ENCODE measurements at places on chromosomes 12 and 14.

DNA sequence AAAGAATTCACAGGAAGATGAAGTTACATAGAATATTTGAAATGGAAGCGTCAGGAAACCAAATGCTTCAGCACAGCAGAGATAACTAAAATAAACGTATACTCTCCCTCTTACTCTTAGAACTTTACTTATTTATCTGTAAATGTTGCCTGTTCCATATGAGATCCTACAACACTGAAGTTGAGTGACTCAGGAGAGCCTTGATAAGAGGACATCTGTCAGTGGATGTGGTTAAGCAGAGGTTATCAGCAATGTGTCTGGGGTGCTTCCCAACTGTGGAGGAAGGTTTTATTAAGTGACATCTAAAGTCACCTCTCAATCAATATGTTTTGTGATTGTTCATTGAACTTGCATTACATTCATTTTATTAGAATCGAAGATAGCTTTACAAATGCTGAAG is 81.9 kb downstream of the NEDD1 start:
- no peak for DNase-seq

DNA sequence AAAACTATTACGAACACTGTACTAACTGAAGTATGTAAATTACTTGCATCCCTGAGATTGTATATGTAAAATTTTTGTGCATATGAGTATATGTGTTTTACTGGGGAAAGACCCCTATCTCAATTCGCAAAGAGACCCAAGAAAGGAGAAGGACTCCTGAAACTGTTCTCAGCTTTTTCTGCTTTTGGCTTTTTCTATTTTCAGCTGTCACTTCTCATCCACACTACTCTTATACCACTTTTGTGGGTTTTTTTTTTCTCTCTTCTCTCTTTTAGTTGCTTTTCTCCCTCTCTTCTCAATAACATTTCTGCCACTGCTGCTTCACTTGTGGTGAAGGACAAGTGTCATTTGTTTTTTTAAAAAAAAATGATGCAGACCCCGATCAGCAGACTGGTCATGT is 39.8 kb downstream of the NIN start:
- no peak for DNase-seq

DNA sequence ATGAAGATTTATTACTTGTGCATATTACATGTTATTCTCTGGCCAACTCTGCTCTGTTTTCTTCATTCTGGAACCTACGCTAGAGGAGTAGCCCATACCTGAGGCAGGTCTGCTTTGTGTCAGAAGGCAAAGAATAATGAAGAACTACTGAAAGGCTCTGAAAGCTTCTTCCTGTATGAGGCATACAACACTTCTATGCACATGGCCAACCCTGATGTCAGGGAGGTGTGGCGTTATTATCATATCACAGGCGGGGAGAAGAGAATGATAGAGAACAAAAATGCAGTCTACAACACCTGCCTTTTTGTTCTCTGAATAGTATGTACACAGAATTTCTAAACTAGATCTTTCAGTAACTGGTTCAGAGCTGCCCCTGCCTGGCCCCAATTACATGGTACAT is 32.5 kb upstream of the CRY1 start:
- no peak for DNase-seq

GRCh38 chr12:19190292-19191031 is 60.9 kb downstream of the PLEKHA5 start:
- no peak for DNase-seq

GRCh38 chr14:59507063-59507751 is 22.9 kb downstream of the JKAMP start:
- DNase-seq, result peak; percentile 90

- DNase-seq, result no peak
Measured at GRCh38 chr12:63915105-63915800, 70.8 kb downstream of the SRGAP1 start.

- DNase-seq, result no peak
Measured at GRCh38 chr12:81252228-81252627, 174.3 kb downstream of the ACSS3 start.

DNA sequence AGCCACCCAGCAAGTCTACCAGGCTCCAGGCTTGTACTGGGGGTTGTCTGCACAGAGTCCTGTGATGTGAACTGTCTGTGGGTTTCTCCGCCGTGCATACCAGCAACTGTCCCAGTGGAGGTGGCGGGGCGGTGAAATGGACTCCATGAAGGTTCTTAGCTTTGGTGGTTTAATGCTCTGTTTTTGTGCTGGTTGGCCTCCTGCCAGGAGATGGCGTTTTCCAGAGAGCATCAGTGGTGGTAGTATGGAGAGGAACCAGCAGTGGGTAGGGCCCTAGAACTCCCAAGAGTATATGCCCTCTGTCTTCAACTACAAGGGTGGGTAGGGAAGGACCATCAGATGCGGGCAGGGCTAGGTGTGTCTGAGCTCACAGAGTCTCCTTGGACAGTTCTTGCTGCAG is 303.8 kb downstream of the TMEM121 start:
- no peak for DNase-seq

DNA sequence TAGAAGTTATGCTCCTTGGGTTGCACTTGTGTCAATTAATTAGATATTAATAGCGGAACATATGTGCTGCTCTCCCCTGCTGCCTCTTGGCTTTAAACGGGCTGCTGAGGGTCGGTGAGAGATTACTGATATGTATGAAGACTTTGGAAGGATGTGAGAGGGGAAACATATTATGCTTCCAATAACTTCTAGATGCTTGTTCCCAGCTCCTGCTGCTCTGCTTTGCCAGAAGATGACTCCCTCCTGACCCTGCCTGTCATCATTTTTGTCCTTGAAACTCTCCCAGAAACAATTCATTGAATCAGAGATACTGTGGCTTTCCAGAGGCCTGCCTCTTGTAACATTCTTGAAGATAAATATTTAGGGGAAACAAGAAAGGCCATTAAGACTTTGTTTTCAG is 300.1 kb upstream of the STXBP6 start:
- no peak for DNase-seq

- DNase-seq, result peak; percentile 88
Measured at GRCh38 chr12:26833743-26834490, 923 bp upstream of the ITPR2 start.

DNA sequence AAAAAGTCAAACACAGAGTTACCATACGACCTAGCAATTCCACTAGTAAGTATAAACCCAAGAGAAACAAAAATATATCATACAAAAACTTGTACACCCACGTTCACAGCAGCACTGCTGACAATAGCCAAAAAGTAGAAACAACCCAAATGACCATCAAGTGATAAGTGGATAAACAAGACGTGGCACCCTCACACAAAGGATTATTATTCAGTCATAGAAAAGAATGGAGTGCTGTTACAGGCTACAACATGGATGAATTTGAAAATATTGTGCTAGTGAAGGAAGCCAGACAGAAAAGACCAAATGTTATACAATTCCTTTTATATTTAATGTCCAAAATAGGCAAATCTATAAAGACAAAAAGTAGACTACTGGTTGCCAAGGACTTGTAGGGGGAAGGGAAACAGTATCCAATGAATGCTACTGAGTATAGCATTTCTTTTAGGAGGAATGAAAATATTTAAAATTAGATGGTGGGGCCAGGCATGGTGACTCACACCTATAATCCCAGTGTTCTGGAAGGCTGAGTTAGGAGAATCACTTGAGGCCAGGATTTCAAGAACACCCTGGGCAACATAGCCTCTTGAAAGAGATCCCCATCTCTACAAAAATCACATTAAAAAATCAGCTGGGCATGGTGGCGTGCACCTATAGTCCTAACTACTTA is 41.9 kb downstream of the SPTLC2 start:
- DNase-seq, result no peak

DNA sequence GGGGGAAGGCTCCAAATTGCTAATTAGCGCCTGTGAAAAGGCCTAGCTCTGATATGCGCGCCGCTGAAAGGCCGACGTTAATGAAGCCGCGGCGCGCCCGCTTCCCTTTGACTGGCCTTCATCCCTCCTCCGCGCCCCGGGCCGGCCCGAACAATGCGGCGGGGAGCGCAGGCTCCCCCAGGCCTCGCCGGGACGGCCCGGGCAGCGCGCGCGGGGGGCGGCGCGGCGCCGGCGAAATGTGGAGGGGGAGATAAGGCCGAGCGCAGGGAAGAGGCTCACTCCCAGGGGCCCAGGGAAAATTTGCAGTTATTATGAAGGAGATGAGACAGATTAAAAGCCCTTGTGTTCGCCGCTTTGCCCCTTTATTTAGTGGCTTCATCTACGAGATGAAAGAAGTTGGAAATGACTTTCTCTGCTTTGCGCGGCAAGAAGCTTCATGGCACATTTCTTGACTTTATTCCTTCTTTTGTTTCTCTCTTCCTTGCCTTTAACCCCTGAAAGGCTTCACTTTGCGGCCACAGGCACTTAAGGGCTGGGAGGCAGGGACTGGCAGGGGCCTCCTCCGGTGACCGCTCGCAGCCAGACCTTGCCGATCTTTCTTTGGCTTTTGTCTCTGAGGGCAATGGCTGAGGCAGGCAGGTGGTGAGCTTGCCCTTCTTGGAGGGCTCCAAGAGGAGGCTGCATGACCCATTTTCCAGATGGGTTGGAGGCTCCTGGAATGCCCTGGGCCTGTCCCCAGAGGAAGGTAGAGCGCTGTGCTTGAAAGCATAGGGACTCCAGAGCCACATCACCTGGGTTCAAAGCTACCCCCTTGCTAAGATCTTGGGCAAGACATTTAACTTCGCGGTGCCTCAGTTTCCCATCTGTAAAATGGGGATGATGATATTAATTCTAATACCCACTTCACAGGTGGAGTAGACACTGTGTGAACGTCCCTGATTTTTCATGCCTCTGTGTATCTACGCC is 12.7 kb upstream of the GPATCH2L start:
- DNase-seq, result peak; percentile 82

- DNase-seq, result peak; percentile 69
Measured at GRCh38 chr14:99230208-99231151, 41.5 kb downstream of the BCL11B start.

GRCh38 chr12:120353556-120354317 is 15.2 kb downstream of the MSI1 start:
- no peak for DNase-seq

GRCh38 chr12:12398026-12398859 is 41.4 kb downstream of the BORCS5 start:
- DNase-seq, result no peak

DNA sequence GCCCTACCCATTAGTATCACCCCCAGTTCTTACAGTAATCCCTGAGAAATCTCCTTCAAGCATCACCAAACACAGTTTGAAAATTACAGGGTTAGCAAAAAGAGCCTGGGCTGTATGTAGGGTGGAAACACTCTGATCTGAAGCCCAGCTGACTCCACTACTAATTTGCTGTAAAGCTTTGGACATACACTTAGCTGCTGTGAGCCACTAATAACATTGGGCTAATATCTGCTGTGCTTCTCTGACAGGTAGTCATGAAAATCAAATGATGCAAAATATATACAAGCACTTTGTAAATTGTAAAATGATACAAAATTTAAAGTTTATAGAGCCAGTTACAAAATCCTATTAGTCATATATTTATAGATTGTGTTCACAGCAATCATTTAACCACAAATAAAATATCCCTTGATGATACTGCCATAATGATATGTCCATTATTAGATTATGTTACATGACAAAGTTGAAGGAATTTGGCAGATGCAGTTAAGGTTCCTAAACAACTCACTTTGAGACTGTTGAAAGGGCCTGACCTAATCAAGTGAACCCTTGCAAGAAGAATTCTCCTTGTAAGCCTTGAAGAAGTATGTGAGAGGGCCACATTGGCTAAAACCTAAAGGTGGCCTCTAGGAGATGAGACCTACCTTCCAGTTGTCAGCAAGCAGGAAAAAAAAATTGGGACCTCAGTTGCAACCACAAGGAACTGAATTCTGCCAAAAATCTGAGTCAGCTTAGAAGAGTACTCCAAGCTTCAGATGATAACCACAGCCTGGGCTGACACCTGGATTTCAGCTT is 19.0 kb downstream of the TWF1 start:
- DNase-seq, result no peak

DNA sequence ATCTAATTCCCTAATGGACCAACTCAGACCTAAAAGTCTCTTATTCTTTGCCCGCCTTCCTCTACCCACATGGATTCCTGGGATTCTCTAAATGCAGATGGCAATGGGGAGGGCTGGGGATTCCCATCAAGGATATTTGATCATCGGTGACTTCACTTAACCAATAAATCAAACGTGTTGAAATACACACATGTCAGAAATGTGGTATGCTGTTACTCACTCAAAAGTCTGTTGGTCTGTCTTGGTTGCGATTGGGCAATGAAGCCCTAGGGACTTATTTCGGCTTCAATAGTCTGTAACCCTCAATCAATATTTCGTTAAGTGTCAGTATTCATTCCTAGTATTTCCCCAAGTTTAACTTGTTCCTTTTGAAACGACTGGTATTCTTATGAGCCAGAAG is 117.2 kb upstream of the DIO3 start:
- no peak for DNase-seq

GRCh38 chr14:88470542-88471440 is 84.0 kb downstream of the PTPN21 start:
- no peak for DNase-seq
